ENCODE measurements at places on chromosomes 12 and 14.
A peak's percentile ranks its signal among the peaks of the same experiment; 100 is the strongest.

DNA sequence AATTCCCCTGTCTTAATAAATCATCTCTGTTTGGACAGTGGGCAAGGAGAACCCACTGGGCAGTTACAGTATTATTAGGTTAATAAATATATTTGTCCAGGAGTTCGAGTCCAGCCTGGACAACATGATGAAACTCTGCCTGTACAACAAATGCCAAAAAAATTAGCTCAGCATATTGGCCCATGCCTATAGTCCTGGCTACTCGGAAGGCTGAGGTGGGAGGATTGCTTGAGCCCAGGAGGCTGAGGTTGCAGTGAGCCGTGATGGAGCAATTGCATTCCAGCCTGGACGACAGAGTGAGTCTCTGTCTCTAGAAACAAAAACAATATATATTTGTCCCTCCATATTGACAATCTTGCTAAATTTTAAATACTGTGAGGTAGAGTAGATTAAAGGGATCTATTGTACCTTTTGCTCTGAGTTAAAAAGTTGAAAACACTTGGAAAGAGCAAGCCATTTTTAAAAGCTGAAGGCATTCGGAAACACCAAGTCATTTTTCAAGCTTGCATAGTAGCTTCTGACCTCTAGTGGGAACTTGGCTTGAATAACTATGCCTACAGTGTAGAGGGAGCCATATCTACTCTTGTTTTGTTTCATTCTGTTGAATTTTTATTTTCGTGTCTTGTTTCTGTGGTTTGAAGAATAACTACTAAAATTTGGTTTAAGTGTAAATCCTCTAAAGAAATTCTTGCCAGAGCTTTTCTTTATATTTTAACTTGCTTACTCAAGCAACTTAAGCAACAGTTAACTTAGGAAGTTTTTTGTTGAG lies 14.6 kb upstream of the EEA1 start:
- no peak for DNase-seq

- no peak for DNase-seq
These were observed 37.0 kb upstream of the FRMD6 start for GRCh38 chr14:51614707-51615106.

GRCh38 chr12:127290251-127290650 lies 976.7 kb upstream of the TMEM132C start:
- no peak for DNase-seq

DNA sequence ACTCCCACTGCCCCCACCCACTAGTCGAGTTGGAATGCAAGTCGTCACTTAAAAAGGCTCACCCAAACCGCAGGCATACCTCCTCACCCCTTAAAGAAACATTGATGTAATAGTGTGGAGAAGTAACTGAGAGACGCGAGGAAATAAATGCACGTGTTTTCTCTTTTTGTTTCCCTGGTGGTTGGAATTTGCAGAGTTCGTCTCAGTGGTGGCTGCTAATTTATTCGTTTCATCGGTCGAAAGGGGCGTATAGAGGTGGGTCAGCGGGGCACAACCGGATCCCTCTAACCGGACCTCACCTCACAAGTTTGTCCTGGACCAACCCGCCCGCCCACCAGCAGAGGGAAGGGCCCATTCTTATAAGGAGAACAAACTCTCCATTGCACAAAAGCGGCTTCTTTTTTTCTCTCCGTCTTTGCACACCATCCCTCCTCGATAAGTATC lies 5.0 kb upstream of the NPAS3 start:
- DNase-seq, result no peak

- no peak for DNase-seq
These were observed 153.7 kb upstream of the PZP start for GRCh38 chr12:9361879-9362326.

GRCh38 chr14:74105381-74105780 lies 20.6 kb downstream of the LIN52 start:
- DNase-seq, result no peak

- DNase-seq, result no peak
These were observed 387.1 kb upstream of the PRICKLE1 start for GRCh38 chr12:42976620-42977019.

DNA sequence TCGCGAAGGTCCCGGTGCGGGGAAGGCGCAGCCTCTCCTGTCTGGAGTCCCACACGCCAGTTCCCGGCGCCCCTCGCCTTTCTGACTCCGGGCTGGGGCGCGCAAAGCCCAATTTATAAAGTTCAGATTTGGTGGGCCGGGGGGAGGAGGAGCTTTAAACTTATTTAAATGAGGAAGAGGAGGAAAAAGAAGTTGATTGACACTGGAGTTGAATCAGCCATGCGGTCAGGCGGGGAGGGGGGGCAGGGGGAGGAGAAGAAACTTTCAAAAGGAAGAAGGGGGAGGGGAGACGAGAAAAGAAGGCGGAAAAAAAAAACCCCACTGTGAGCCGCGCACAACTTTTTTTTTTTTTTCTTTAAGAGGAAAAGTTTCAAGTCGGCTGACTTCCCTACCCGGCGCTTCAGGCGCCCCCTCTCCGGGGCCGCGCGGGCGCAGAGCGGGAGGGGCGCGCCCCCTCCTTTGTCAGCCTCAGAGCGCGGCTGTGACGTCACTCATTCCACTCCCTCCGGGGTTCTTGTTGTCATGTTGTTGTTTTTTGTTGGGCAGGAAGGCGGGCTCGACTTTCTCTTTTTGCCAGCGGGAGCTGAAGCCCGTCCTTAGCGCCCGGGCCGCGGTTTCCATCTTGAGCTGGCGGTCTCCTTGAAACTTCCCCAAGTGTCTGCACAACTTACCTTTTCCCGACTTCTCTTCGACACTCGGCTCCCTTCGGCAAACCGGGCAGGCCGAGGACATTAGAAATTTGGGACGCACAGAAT lies at the start of gene ZFP36L1:
Gene ZFP36L1, minus strand, starts transcription at position 89 of the 755 bp plus-strand sequence. CDS start 129 bp downstream, outside the sequence.
- peak; percentile 84 for DNase-seq
